ENCODE measurements at places on chromosomes 12 and 14. TPM values are rescaled to one million over a fixed set of nuclear protein-coding genes. Genes with fewer than 3 reads are reported as not detected.

GRCh38 chr12:112121780-112122565 lies 3.4 kb upstream of the TRAFD1 start:
- peak; percentile 82 for DNase-seq

DNA sequence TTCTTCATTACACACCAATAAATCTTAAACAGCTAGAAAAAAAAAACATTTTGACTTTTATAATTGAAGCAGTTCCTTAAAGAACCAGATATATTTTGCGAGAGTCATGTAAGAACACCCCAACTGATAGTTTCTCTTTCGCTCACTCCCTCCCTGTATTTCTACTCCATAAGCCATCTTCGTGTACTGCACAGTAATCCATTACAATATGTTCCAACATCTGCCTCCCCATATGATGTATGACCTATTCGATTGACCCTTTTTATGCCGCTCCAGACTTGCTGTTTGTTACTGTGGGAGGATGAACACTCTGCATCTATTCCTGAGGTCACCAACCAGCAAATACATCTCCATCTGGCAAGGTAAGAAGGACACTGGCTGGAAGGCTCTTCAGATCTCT lies 331.7 kb downstream of the SOX5 start:
- DNase-seq = no peak

- peak; percentile 81 for DNase-seq
These were observed 90.9 kb upstream of the PLXNC1 start for GRCh38 chr12:94057262-94058151.

- no peak for DNase-seq
These were observed 1057.6 kb downstream of the GALC start for GRCh38 chr14:86935241-86935885.

GRCh38 chr14:51360592-51360991 lies 120.5 kb downstream of the TMX1 start:
- DNase-seq = no peak

- peak; percentile 67 for DNase-seq
These were observed at the start of gene SYNE2 for GRCh38 chr14:63852817-63853731. SYNE2 (plus strand) TSS chr14:63853004; CDS start chr14:63909149, 56,145 bp downstream.

STRAP gene
- 92.0 TPM for total RNA-seq

GRCh38 chr12:62270872-62271271 lies 10.7 kb downstream of the USP15 start:
- DNase-seq = no peak

GRCh38 chr12:103586132-103586531 lies 941 bp upstream of the STAB2 start:
- no peak for DNase-seq

DNA sequence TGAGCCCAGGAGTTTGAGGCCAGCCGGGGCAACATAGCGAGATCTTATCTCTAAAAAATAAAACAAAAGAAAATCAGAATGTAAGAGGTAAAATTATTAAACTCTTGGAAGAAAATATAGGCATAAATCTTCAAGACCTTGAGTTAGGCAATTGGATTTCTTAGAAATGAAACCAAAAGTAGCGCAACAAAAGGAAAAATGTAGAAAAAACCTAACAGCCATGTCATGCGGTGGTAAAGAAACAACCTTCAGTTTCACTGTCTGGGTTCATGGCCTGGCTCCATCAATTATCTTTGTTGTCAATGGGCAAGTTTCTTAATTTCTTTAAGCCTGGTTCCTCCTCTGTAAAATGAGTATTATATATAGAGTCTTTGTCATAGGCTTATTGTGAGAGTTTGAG lies 5.6 kb upstream of the GCH1 start:
- no peak for DNase-seq

Data from RPMI7951 (cell line).